ENCODE measurements at places on chromosomes 2 and 18.

DNA sequence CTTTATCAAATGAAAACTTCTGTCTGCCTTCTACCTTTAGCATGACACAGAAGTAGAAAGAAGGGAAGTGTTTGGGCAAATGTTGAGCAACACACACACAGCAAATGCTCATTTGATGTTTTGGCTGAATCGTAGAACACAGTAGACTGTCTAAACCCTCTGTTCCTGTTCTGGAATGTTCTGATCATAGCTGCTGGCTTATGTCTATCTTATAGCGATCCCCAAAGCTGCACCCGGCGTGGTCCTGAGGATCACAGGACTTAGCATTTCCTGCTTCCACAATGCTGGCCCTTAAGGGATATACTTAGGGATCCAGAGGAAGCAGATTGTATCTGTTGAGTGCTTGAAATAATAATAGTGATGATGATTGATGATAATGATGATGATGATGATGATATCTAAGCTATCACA is 15.2 kb downstream of the GNLY start:
- no peak for DNase-seq

DNA sequence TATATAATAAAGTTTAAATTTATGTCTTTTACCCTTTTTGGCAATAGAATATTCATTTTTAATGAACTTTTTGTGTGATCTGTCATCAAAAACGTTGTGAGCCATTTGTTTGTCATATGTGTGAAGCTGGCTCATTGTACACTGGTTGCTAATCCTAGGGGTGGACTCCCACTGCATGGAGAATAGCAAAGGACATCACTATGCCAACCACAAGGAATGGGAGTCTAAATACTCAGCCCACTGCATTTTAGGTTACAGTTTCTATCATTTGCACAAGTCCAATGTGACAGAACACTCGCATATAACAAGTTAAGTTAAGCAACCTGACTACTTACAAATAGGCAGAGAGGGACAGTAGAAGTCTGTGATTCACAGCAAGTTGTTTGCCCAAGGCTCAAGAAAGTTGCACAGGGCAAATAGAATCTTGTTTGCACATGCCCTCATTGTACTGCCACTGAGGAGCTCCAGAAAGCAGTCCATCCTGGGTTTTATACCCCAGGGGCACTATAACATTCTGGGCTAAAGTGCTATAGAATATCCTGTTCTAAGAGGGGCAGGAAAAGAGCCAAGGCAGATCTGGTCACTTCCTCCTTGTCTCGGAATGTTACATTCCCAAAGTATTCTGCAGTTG is 545.9 kb upstream of the GCFC2 start:
- no peak for DNase-seq

DNA sequence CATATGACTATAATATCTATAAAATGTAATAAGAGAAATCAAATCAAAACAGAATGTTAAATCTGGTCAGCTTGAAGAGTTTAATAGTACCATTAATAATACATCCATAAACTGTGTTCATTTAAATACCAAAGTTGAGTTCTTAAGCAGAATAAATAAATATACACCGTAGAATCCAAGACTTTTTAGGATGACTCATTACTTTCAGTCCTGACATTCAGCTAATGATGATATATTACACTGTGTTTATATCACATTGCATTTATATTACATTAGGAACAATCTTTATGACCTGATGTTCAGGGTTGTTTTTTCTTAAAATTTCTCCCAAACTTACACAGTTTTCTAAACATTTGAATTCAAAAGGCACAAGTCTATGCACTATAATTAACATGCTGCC is 331.3 kb downstream of the SS18 start:
- no peak for DNase-seq

DNA sequence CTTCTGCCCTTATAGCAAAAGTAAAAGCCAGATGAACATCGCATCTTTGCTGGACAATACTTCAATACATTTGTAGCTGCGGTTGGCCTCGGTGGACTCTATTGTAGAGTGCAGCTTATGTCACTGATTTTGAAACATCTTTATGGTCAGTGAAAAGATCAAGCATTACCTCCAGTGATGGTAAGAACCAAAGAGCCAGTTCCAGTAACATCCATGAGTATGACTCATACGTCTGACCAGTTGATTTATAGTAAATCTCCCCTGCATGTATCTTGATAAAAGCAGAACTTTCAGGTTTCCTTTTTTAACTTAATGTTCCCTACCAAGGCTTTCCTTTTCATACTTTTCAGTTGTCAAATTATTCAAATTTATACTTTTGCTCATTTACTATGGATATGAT is 119.2 kb upstream of the HNRNPA3 start:
- no peak for DNase-seq

DNA sequence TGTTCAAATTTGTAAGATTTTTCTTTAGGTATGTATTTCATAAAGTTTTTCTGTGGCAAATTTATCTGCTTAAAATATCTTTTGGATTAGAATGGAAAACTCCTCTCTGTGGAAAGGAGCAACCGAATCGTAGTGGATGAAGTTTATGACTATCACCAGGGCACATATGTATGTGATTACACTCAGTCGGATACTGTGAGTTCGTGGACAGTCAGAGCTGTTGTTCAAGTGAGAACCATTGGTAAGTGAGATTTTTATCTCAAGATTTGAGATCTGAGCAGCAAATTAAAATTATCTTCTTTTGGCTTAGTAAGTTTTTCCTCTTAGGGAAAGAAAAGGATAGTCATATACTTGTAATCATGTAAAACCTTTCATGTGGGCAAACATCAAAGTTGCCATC is 14.2 kb downstream of the IL18RAP start:
- DNase-seq = no peak

- DNase-seq = no peak
Measured at GRCh38 chr2:234558642-234559041, 61.8 kb upstream of the ARL4C start.

DNA sequence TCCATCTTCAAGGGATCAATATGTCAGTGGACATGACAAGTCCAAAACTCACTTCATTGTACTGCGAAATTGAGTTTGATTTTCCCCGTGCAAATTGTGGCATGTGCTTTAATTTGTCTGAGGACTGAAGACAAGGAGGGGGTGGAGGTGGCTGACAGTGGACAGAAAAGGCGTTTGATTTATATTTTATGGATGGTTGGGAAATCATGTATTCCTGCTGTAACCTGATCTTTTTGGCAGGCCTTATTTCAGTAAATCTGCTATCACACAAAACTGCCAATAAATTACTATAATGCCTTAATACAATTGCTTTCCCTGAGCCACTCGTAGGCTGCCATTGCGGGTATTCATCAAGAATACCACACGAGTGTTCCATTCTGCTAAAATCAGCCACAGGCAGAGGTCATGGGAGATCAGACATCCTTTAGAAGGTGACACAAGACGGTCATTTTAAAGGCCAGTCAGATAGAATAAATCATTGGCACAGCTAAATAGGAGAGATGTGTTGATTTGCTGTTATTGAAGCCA is 720.5 kb downstream of the MBD2 start:
- DNase-seq = no peak

DNA sequence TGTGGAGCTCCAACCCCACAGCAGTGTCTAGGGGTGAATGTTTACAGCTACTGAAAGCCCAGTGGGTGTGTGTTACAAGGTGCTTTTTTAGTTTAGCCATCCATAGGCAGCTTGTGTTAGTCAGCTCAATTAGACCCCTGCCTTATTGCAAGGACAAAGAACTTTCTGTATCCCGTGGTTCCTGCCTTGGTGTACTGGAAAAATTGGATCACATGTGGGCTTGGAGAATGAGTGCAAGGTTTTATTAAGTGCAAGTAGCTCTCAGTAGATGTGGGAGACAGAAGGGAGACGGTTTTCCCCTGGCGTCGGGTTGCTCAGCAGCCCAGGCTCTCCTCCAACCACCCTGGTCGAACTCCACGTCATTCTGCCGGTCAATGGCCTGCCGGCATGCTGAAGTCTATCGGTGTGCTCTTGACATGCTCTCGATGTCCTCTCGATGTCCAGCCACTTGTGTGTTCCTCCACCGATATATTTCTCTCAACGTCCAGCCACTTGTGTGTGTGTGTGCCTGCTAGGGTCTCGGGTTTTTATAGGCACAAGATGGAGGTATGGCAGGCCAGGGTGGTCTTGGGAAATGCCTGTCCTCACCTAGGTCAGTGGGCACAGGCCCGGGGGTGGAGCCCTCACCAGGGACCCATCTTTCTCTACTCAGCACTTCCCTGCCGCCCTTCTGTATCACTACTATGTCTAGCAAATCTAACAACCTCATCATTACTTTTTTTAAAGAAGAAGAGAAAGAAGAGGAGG is 13.8 kb downstream of the FANCL start:
- no peak for DNase-seq

- DNase-seq = peak; percentile 89
Measured at GRCh38 chr2:127400897-127401756, 13.4 kb upstream of the MAP3K2 start.

GRCh38 chr2:238043851-238044250 is 16.9 kb upstream of the SCLY start:
- no peak for DNase-seq

DNA sequence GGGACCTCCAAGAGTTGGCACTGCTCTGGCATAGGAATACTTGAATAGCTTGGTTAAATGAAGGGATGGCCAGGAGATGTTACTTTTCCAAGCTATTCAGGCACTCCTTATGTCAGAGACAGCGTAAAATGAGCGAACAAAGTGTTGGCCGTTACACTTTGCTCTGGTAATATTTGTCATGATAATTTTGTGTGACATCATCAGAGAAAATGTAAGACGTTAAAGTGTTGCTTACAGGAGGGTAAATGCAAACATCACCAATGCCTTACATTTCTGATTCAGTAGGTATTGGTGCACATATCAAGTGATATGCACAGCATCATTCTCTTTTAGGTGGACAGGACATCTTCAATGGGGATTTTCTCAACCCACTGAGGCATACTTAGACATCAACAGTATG is 46.0 kb downstream of the PLEKHA3 start:
- DNase-seq = no peak

DNA sequence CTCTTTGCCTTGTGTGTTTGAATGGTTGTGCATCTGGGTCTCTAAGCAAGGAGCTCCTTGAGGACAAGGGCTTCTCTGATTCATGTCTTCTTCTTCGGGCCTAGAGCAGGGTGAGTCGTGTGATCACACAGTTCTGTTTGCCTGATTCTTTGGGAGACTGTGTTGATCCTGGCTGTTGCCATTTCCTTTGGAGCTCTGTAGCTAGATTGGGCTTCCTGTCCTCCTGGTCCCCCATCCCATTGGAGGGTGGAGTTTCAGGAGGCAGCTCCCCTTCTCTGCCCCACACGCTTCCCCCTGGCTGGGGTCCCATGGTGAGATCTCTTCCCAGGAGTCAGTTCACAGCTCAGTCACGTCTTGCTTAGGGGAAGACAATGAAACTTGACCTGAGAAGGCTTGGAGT is 92.8 kb downstream of the TRIB2 start:
- DNase-seq = no peak

- no peak for DNase-seq
Measured at GRCh38 chr18:12599543-12599942, 58.4 kb downstream of the SPIRE1 start.

DNA sequence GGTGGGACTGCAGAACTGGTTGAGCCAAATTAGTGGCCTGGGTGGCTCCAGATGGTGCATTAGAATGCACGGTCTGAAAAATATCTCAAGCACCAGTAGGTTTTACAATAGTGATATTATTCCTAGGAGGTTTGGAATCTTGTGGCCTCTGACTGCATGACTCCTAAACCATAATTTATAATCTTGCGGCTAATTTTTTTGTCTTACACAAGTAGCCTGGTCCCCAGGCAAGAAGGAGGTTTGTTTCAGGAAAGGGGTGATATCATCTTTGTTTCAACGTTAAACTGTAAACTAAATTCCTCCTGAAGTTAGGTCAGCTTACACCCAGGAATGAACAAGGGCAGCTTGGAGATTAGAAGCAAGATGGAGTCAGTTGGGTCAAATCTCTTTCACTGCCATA is 98.9 kb upstream of the ARL4C start:
- DNase-seq = no peak

- DNase-seq = no peak
Measured at GRCh38 chr2:215607766-215608165, 171.9 kb upstream of the FN1 start.
